ENCODE measurements at places on chromosomes 11 and 22. TPM values are rescaled to one million over a fixed set of nuclear protein-coding genes. Genes with fewer than 3 reads are reported as not detected.

DNA sequence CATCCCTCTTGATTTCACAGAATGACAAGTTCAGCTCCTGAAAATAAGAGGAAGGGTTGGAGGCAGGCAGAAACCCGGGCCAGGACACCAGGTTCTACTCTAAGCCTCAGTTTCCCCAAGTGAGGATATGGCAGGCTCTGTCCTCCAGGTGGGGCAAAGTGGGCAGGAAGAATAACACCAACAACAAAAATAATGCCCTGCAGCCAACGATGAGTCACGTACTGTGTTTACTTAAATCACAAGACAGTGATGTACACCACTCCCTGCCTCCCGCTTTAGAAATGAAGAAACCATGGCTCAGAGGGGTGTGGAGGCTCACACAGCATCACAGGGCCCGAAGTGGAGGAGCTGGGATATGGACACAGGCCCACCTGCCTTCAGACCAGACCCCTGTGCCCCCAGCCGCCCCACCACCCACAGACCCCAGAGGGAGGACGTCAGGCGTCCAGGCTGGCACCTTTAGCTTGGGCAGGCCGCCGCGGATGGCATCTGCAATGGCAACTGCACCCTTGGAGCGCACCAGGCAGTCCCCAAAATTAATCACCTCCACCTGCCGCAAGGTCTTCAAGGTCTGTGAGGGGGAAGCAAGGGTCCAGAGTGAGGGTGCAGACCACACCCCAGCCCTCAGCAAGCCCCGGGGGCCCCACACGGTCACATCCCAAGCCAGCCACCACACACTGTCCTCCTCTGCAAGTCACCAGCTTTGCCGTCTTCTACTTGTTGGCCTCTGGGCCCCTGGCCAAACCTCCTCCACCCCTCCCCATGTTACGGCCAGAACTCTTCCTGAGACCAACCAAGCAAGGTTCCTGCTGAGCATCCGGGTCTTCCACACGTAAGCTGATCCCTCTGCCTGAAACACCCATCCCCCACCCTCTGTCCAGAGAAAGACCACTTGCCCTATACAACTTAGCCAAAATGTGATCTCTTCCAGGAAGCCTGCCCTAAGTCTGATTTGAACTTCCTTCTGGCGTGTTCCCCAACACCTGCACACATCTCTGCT lies 15.8 kb upstream of the CHADL start:
- H3K36me3 ChIP-seq, result peaks cover 49% of the 10 kb centered on the region
- H3K27me3 ChIP-seq, result no peaks in the 10 kb centered on the region
- no peak overlapping the region for H3K4me3 ChIP-seq
- H3K4me1 ChIP-seq, result no peaks in the 10 kb centered on the region
- H3K27ac ChIP-seq, result no peak overlapping the region

- no peak overlapping the region for H3K4me3 ChIP-seq
- no peak overlapping the region for H3K27ac ChIP-seq
- DNase-seq, result peak; percentile 51
- no peaks in the 10 kb centered on the region for H3K36me3 ChIP-seq
Observed at GRCh38 chr11:34492806-34493414, 20.7 kb downstream of the ELF5 start.

- H3K27me3 ChIP-seq, result no peaks in the 10 kb centered on the region
- peaks cover 23% of the 10 kb centered on the region for H3K36me3 ChIP-seq
- H3K27ac ChIP-seq, result no peak overlapping the region
- H3K4me1 ChIP-seq, result no peaks in the 10 kb centered on the region
- H3K4me3 ChIP-seq, result no peak overlapping the region
Observed at GRCh38 chr11:78270971-78271370, 82.3 kb downstream of the USP35 start.

GRCh38 chr11:326842-327580 lies 6.4 kb upstream of the IFITM3 start:
- no peaks in the 10 kb centered on the region for H3K36me3 ChIP-seq
- peak overlapping the region; percentile 93 for H3K27ac ChIP-seq
- peak overlapping the region; percentile 61 for H3K4me3 ChIP-seq
- DNase-seq, result peak; percentile 89
- no peaks in the 10 kb centered on the region for H3K27me3 ChIP-seq

DNA sequence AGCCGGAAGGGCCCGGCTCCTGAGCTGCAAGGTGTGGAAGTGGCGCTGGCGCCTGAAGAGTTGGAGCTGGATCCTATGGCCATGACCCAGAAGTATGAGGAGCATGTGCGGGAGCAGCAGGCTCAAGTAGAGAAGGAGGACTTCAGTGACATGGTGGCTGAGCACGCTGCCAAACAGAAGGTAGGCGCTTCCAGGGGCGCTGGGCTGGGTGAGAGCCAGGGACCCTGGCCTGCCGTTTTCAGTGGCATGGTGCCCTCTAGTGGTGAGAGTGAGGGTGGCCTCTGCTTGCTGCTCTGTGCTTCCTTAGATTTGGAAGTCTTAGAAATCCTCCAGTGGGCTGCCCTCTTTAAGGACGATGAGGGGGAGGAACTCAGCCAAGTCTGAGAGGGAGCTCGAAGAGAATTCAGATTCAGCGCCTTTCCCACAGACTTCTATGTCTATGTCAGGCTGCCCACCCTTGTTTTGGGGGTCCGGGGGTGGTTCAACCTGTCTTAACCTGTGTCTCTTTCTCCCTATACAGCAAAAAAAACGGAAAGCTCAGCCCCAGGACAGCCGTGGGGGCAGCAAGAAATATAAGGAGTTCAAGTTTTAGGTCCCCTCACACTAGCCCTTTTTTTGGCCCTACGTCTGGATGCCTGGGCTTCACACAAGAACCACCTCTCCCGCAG lies 1.8 kb upstream of the PACS1 start:
- H3K36me3 ChIP-seq, result peaks cover 74% of the 10 kb centered on the region
- H3K27ac ChIP-seq, result peak overlapping the region; percentile 96
- peaks cover 62% of the 10 kb centered on the region for H3K4me1 ChIP-seq

DNA sequence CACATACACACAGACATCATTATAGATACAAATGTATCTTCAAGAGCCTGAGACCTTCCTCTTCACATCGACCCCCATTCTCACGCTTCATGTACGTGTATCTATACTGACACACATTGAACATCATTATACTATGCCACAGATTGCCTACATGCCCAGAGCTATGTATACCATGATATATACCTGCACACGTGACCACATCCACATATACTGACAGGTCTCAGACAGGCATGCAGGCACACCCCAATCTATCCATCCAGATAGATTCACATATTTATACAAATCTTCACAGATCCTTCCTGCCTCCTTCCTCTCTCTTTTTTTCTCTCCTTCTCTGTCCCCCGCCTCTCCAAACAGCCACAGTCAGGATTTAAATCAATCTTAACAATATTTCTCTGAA lies 140.1 kb downstream of the CEP164 start:
- H3K27ac ChIP-seq, result no peak overlapping the region
- H3K27me3 ChIP-seq, result peaks cover 2% of the 10 kb centered on the region
- no peak overlapping the region for H3K4me3 ChIP-seq

DNA sequence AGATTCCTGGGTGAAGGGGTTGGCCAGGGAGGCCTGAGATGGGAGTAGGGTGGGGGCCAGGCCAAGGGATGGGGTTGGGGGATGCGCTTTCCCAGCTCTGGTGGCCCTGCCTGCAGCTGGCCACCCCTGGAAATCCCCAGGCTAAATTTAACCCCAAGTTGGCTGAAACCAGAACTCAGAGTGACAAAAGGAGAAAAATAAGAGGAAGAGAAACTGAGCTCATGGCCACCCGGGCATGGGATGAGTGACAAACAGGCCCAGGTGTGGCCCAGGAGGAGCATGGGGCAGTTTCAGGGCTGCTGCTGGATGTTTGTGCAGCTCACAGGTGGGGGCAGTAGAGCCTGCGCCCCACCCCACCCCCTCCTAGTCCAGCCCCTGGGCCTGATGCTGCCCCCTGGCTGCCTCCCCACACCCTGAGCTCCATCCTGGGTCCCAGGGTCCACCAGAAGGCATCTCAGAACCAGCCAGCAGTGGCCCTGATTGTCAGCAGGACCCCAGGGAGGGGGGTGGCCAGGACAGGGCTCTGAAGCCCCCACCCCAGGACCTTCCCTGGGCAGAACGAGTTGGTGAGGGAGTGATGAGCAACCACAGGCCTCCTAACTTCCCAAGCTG lies 48.0 kb downstream of the IGLL5 start:
- no peaks in the 10 kb centered on the region for H3K36me3 ChIP-seq
- peaks cover 1% of the 10 kb centered on the region for H3K27me3 ChIP-seq

DNA sequence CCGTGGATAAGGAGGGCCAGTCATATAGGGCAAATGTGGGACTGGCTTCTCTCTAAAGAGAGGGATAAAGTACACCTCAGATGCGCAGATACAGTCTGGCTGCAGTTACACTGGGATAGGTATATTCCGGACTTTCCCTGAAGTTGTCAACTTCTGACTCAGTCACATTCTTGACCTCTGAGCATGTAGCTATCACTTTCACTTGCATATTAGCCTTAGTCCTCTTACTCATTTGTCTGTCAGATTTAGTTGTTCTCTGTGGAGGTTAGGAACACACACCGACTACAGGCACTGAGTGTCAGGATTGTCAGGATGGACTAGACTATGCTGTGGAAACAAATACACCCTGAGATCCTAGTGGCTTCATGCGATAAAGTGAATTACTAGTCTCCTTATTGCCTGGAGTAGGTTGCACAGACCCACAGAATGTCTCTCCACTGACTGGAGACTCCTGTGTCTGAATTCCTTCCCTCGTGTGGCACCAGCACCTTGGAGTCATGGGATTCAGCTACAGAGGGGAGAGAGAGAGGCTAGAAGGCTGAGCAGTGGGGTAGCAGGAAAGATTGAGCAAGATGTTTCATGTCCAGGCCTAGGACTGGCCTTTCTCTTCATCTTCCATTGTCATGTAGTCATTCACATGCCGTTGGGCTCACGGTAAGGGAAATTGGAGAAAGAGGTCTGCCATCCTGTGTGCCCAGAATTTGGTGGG lies 654.3 kb downstream of the NTM start:
- H3K27ac ChIP-seq, result no peak overlapping the region
- H3K27me3 ChIP-seq, result peaks cover 2% of the 10 kb centered on the region
- no peak for DNase-seq
- no peaks in the 10 kb centered on the region for H3K36me3 ChIP-seq
- H3K4me3 ChIP-seq, result no peak overlapping the region

DNA sequence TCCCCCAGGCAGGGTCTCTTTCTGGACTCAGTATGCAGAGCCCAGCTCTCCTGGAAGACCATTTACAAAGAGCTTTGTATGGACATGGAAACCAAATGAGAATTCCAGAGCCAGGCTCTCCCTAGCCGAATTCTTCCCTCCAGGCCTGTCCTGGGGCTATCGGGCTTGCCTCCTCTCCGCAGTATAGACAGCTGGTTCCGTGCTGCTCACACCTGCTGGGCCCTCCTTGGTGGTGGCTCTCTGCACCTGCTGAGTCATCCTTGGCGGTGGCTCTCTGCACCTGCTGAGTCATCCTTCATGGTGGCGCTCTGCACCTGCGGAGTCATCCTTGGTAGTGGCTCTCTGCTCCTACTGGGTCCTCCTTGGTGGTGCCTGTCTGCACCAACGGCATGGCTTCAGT lies 743.5 kb downstream of the BRD1 start:
- H3K4me3 ChIP-seq, result no peak overlapping the region
- no peak overlapping the region for H3K27ac ChIP-seq
- H3K36me3 ChIP-seq, result no peaks in the 10 kb centered on the region
- no peaks in the 10 kb centered on the region for H3K27me3 ChIP-seq

GRCh38 chr11:14619603-14620531 lies 23.7 kb upstream of the PDE3B start:
- DNase-seq, result no peak
- peaks cover 9% of the 10 kb centered on the region for H3K36me3 ChIP-seq
- peaks cover 25% of the 10 kb centered on the region for H3K4me1 ChIP-seq
- H3K27me3 ChIP-seq, result no peaks in the 10 kb centered on the region
- H3K4me3 ChIP-seq, result no peak overlapping the region

DNA sequence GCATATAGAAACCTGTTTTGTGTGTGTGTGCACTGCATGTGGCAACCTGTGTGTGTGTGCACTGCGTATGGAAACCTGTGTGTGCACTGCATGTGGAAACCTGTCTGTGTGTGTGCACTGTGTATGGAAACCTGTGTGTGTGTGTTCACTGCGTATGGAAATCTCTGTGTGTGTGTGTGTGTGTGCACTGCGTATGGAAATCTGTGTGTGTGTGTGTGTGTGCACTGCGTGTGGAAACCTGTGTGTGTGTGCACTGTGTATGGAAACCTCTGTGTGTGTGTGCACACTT lies 72.2 kb upstream of the CCND1 start:
- DNase-seq, result no peak
- no peak overlapping the region for H3K4me3 ChIP-seq
- peaks cover 20% of the 10 kb centered on the region for H3K27me3 ChIP-seq
- H3K27ac ChIP-seq, result no peak overlapping the region

DNA sequence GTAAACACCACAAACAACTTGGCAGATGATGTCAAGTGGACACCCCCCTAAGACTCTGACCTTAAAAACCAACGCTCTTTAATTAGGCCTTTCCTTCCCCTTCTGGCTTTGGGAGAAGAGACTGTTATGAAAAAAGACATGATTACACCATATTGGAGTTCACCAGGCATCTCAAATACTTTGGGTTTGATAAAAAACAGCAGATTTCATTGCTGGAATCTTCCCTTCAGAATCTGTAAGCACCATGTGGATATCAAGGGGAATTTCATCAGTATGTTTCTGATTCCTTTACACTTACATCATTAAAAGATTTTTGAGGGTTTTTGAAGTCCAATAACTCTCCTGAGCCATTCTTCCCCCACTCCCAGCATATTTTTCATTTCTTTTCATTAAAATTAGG lies 85.6 kb downstream of the KIRREL3 start:
- H3K27me3 ChIP-seq, result peaks cover 2% of the 10 kb centered on the region
- DNase-seq, result no peak
- H3K4me1 ChIP-seq, result peaks cover 4% of the 10 kb centered on the region
- H3K27ac ChIP-seq, result no peak overlapping the region
- H3K36me3 ChIP-seq, result no peaks in the 10 kb centered on the region
- no peak overlapping the region for H3K4me3 ChIP-seq

- no peak for DNase-seq
- H3K36me3 ChIP-seq, result peaks cover 8% of the 10 kb centered on the region
- no peaks in the 10 kb centered on the region for H3K4me1 ChIP-seq
- H3K4me3 ChIP-seq, result no peak overlapping the region
- no peaks in the 10 kb centered on the region for H3K27me3 ChIP-seq
- no peak overlapping the region for H3K27ac ChIP-seq
Observed at GRCh38 chr11:88282747-88283515, 54.6 kb downstream of the CTSC start.

GRCh38 chr11:64863391-64864060 lies 14.9 kb downstream of the EHD1 start:
- peak overlapping the region; percentile 67 for H3K4me3 ChIP-seq
- peaks cover 48% of the 10 kb centered on the region for H3K36me3 ChIP-seq
- no peak for DNase-seq
- peak overlapping the region; percentile 96 for H3K27ac ChIP-seq

GRCh38 chr11:75873417-75874221 lies 58.6 kb downstream of the UVRAG start:
- no peaks in the 10 kb centered on the region for H3K27me3 ChIP-seq
- H3K36me3 ChIP-seq, result no peaks in the 10 kb centered on the region
- H3K4me3 ChIP-seq, result no peak overlapping the region
- no peak overlapping the region for H3K27ac ChIP-seq
- DNase-seq, result no peak

- H3K27me3 ChIP-seq, result peaks cover 2% of the 10 kb centered on the region
- peaks cover 1% of the 10 kb centered on the region for H3K36me3 ChIP-seq
- H3K4me1 ChIP-seq, result no peaks in the 10 kb centered on the region
- DNase-seq, result no peak
- no peak overlapping the region for H3K27ac ChIP-seq
Observed at GRCh38 chr11:68362801-68363379, 50.5 kb downstream of the LRP5 start.

- H3K27ac ChIP-seq, result no peak overlapping the region
- H3K4me3 ChIP-seq, result no peak overlapping the region
- H3K27me3 ChIP-seq, result peaks cover 6% of the 10 kb centered on the region
- no peak for DNase-seq
- no peaks in the 10 kb centered on the region for H3K36me3 ChIP-seq
Observed at GRCh38 chr11:130513132-130513531, 64.7 kb downstream of the ADAMTS15 start.

Gene SULT4A1
- total RNA-seq, result not detected

Gene ANO9
- 41.7 TPM for total RNA-seq

Gene B4GALNT4
- total RNA-seq, result 4.0 TPM

Gene YAP1
- 0.71 TPM for total RNA-seq

Gene RBM4
- total RNA-seq, result 87.0 TPM

Gene GRK2
- 279 TPM for total RNA-seq

Data from activated CD4-positive, alpha-beta memory T cell treated with anti-CD3 and anti-CD28 coated beads for 36 hours (primary cell).